ENCODE measurements at places on chromosomes 4 and X.

DNA sequence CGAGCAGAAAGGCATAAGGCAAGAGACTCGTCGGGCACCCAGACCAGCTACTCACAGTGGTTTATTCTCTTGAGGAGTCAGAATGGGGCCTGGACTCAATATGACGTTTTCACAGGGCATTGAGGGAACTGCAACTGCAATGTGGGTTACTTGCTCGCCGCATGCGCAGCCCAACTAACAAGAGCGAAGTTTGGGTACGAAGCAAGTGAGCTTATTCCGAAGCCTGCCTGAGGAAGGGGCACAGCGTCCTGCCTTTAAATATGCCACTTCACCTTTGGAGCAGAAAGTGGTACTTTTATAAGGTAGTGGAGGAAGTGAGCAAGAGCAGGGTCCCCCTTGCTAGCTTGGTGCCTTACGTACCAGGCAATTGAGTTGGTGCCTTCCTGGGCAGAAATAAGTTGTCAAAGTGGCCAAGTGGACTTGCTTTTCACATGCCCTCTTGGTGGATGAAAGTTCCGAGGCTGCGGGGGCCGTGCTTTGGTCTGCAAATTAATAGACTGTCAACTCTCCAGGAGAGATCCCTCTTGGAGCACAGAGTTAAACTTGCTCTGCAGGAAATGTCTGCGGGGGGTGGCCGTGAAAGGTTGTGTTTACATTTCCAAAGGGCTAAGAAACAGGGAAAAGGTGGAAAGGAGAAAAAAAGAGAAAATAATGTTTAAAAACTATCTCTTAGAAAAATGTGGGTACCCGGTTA lies 480.4 kb downstream of the TRIML1 start:
- DNase-seq = no peak

GRCh38 chrX:25810202-25810601 lies 327.9 kb upstream of the MAGEB18 start:
- no peak for DNase-seq

DNA sequence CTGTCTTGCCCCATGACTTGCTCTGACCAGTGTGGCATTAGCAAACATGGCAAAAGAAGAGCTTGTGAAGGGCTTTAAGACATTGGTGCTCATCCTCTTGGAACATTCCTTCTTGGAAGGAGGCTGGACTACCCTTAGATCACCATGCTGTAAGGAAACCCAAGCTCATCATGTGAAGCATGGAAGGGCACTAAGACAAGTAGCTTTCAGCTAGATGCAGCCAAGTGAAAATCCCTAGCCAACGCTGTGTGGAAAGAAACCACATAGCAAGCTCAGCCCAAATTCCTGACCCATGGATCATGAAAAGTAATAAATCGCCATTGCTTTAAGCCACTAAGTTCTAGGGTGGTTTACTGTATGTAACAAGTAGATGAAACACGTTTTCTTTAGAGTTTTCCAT lies 12.4 kb upstream of the PACRGL start:
- no peak for DNase-seq

DNA sequence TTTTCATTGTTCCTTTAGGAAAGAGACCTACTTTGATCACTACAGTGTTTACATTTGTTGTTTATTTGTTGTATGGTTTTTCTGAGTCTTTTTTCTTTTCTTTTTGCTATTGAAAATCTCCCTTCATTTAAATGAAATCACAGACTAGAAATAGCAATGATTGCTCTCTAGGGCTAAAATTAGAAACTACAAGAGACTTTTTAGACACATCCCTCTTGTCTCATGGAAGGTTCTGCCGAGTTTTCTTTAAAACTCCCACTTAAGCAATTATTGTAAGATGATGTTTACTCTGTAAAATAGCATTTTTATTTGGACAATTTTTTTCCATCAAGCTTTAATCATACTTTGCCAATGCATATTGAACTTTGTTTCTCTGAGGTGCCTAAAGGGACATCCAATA lies 136.6 kb downstream of the PALLD start:
- DNase-seq = no peak

- DNase-seq = no peak
Measured at GRCh38 chr4:108328383-108328732, 159.6 kb upstream of the LEF1 start.

DNA sequence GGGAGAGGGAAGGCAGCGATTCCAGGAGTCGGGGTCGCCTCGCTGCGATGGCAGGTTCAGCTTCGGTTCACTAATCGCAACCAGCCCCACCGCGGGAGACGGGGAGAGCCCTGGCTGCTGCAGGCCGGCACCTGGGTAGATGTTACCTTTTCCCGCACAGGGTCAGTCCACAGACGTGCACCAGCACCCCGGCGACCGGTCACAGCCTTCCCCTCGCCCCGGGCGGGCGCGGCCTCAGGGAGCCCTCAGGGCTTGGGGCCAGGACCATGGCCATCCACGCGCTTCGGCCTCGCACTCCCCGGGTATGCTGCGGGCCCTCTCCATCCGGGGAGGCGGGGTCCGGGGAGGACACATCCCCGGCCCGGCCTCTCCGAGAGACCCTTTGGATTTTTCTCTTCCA lies 26.1 kb upstream of the EXOC1L start:
- DNase-seq = no peak

Data from stimulated activated CD4-positive, alpha-beta T cell treated with anti-CD3 and anti-CD28 coated beads, Interleukin-4, amount 100 ng/mL, for 1 hour (primary cell).